ENCODE measurements at places on chromosomes 6 and 20.
A peak's percentile ranks its signal among the peaks of the same experiment; 100 is the strongest.

DNA sequence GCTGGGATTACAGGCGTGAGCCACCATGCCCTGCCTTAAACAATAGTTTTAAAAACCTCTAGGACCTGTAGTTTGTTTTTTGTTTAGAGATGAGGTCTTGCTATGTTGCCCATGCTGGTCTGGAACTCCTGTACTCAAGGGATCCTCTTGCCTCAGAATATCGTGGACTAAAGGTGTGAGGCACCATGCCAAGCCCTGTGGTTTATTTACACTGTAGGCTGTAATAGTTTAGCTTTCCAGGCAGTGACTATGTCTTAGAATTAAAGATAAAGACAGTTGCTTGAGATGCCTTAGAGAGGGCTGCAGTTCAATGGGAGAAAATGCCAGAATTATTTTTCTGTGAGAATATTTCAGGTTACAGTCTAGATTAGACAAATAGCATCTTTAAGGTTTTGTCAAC lies 72.9 kb downstream of the SGK1 start:
- no peak for DNase-seq

GRCh38 chr6:29153083-29153482 lies 17.6 kb upstream of the OR2J2 start:
- no peak for DNase-seq

DNA sequence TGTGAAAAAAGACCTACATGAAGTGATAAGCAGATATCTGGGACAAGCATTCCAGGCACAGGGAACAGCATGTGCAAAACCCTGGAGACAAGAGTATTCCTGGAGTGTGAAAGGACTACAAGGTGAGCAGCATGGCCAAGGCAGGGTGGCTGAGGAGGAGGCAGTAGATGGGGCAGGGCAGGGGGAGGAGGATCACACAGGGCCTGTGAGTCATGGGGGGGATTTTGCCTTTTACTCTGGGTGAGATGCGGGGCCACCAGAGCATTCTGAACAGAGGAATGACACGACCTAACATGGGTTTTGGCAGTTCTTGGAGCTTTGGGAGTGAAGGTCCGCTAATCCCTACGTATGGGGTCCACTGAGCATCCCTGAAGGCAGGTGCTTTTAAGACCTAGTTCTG lies 69.8 kb upstream of the CCN6 start:
- DNase-seq = peak; percentile 35

GRCh38 chr6:11428371-11428770 lies 109.2 kb upstream of the TMEM170B start:
- DNase-seq = no peak

- no peak for DNase-seq
Measured at GRCh38 chr6:150566486-150566885, 33.2 kb upstream of the PLEKHG1 start.

- DNase-seq = no peak
Measured at GRCh38 chr6:92723390-92723931, 695.9 kb downstream of the EPHA7 start.

DNA sequence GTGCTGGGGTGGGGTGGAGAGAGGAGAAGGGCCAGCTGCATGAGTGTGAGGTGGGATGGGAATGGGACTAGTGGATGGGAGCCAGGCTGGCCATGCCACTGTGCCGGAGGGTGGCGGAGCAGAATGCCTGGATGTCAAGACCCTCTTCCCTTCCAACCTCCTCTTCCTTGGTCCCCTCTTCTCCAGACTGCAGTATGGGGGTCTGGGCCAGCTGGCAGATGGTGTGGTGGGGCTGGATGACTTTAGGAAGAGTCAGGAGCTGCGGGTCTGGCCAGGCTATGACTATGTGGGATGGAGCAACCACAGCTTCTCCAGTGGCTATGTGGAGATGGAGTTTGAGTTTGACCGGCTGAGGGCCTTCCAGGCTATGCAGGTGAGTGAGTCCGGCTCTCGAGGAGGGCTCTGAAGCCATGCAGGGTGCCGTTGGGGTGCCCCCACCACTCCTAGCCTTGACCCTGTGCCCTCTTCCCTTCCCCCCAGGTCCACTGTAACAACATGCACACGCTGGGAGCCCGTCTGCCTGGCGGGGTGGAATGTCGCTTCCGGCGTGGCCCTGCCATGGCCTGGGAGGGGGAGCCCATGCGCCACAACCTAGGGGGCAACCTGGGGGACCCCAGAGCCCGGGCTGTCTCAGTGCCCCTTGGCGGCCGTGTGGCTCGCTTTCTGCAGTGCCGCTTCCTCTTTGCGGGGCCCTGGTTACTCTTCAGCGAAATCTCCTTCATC lies 7.7 kb downstream of the DDR1 start:
- DNase-seq = no peak

DNA sequence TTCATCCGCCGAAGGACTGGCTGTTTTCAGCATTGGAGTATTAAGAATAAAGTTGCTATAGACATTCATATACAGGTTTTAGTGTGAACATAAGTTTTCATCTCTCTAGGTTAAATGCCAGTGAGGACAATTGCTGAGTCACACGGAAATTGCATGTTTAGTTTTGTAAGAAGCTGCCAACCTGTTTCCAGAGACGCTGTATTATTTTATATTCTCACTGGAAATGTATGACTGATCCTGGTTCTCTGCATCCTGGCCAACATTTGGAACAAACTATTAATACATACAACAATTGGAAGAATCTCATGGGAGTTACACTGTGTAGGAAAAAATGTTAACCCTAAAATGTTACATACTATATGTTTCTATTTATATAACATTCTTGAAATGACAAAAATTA lies 16.7 kb upstream of the TGM6 start:
- no peak for DNase-seq

- no peak for DNase-seq
Measured at GRCh38 chr6:157427969-157428368, 47.0 kb downstream of the ZDHHC14 start.

DNA sequence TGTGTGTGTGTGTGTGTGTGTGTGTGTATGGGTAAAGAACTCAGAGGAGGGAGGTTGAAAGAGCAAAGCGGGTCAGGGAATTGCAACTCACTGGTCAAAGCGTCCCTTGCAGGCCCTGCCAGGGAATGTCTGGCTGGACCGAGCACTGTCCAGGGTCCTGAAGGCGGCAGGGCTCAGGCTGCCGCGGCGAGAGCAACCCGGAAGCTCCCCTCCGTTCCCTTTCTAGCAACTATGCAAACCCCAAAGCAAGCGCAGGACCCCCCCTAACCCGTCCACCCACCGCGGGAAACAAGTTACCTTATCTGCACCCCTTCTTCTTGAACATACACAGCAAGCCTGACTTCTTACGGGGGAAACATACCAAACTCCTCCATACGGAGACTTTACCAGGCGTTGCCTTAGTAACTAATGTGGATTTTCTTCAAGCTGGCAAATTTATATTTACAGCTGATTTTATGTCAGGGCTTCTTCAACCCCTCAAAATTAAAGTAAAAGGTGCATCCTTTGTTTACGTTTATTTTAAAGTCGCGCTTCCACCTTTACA lies 538 bp upstream of the GRM1 start:
- no peak for DNase-seq

GRCh38 chr6:157831424-157832249 lies 8.6 kb downstream of the SNX9 start:
- no peak for DNase-seq

GRCh38 chr20:24700166-24700860 lies 230.9 kb downstream of the SYNDIG1 start:
- no peak for DNase-seq

GRCh38 chr6:154341871-154342270 lies 14.7 kb downstream of the IPCEF1 start:
- no peak for DNase-seq

- no peak for DNase-seq
Measured at GRCh38 chr20:24825591-24825990, 123.5 kb upstream of the CST7 start.

DNA sequence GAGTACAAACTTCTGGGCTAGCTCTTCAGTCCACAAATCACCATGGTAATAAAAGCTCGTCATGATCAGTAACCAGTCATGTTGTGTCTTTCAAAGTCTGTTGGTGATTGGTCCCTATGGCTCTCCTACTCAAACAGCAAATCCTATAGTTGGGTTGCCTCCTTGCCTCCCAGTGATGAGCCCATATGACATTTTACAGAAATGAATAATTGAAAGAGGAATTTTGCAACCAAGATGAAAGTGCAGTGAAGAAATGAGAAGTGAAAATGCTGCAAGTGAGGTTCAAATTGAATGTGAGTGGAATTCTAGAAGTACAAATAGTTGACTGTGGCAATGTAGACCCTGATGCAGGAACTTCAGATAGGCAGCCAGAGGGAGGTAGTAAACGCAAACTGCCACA lies 5.1 kb upstream of the SIRPD start:
- DNase-seq = no peak

DNA sequence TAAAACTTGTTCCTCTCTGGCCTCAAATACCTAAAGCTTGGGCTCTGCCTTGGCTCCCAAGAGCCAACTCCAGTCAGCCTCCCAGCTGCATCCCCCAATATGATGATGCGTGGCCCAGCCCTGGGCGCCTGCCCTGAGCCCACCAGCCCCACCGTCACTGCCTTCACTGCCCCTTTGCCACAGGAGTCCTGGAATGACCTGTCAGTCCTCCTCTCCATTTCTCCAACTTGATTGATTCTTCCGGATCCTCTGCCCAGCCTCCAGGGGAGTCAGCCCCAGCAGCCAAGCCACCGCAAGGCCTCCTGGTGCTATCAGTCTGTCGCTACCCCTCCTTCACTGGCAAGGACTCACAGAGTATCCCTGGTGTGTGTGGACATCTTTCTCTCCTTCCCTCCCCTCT lies 96.7 kb upstream of the PMEPA1 start:
- DNase-seq = no peak

DNA sequence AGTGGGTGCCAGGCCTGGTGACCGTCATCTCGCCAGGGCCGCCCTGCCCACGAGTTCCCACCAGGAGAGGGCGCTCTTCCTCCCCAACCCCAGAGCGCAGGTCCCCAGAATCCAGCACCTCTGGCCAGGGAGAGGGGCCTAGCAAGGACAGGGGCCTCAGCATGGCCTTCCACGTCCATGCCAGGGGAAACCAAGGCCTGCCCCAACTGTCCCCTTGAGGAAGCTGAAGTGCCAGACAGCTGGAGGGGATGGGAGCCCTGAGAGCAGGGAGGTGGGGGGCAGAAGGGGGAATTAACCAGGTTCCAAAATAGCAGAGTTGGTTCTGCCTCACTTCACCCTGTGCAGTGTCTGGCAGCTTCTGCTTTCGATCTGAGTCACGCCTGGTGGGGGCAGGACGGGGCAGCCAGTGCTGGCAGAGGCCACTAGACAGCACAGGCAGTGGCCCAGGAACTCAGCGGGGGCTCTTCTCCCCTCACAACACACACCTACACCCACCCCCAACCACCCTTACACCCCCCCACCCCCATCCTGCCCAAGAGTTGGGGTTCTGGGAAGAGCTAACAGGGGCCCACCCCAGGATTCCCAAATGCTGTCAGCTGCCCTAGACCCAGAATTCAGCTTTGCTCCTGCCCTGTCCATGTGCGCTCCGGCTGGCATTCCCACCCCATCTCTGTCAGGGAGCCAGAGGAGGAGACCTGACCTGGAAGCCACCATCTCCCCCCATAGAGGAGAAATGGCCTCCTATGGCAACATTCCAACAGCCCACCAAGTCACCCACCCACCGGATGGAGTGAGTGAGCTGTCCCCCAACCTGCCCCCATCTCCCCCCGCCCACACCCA lies 29.2 kb downstream of the TFEB start:
- DNase-seq = peak; percentile 46

- DNase-seq = no peak
Measured at GRCh38 chr6:45728674-45729073, 287.0 kb downstream of the CLIC5 start.

DNA sequence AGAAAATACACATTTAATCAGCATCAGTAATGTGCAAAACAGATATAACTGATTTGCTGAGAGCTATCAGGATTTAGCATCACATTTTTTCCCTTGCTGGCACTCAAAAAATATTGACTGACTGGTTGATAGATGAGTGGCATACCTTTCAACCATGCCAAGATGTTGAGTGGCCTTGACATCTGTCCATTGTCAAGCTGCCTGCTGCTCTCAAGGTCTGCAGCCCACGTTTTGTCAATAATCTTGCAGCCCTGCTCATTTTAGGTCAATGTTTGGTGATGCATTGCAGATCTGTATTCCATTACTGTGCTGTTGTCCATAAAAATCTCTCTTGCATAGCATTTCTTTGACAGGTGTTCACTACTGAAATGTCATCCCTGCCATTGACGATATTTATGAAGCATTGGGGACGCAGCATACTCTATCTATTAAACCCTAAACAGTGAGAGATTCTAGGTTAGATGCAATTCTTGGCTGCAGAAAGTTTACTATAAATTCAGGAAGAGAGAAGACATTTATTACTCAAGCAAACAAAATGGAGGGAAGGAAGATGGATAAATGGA lies 111.6 kb downstream of the BFSP1 start:
- DNase-seq = no peak

- no peak for DNase-seq
Measured at GRCh38 chr6:2793534-2794151, 28.4 kb downstream of the WRNIP1 start.

DNA sequence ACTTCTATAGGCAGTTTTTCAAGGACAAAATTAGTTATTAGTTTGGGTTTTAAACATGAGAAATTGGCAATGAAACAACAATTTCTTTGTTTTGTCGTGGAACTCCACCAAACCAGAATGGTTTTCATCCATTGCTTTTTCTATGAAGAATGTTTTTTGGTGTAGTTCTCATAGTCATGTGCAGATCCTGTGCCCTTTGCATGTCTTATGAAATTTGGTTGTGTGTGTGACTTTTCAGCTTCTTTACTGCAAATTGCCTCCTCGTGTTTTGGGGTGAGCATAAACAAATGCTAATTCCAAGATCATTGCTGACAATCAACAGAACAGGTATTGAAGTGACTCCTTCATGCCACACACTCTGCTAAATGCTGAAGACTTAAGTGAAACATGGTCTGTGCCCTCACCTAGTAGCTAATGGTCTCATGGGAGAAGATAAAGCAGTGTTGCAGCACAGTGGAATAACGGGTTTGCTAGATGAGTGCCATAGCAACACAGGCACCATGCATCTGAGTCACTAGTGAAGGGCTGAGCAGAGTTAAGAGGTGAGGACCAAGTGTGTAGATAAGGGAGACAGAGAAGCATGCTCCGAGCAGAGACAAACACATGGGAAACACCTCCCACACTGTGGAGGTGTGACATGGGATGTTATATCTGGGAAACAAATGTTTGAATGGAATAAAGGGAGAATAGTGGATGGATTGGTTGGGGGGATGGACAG lies 120.0 kb downstream of the SLC16A10 start:
- DNase-seq = no peak

DNA sequence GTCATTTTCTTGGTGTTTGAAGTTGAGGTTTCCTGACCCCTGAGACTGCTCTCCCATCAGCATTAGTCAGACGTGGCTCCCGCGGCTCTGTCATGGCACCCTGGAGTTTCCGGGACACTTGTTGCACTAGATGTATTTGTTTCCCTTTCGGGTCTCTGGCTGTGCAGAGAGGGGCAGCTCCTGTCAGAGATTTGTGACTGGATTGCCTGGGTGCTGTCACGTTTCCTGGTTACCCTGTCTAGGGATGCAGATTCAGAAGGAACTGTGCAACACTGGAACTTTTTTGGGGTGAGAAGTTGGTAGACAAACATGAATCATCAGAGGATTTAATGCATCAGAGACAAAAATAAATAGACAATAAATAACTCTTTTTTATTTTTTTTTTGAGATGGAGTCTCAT lies 431.8 kb upstream of the MAN1A1 start:
- no peak for DNase-seq

GRCh38 chr6:46989398-46989797 lies 52.7 kb downstream of the ADGRF1 start:
- DNase-seq = no peak

Data from stimulated activated CD4-positive, alpha-beta T cell treated with anti-CD3 and anti-CD28 coated beads, Interleukin-15, amount 100 ng/mL, for 1 hour (primary cell).